ENCODE measurements at places on chromosomes 6 and 20.

- no peak for DNase-seq
These were observed 367.7 kb downstream of the ARHGAP18 start for GRCh38 chr6:129342243-129342642.

DNA sequence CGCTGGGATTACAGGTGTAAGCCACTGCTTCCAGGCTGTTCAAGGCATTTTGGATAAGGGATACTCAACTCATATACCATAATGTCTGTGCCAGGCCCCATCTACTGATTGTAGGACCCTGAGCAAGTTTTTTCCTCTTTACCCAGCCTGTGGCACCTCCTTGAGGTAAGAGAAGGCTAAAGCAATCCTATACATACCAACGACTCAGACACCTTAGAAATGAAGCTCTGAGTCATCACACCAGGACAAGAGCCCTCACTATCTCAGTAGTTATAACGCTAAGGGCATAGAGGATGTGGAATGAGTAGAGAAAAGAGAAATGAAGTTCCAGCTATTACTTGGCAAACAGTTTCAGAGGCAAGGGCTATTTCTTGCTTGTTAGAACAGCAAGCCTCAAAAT is 16.9 kb downstream of the NDRG3 start:
- DNase-seq = no peak

DNA sequence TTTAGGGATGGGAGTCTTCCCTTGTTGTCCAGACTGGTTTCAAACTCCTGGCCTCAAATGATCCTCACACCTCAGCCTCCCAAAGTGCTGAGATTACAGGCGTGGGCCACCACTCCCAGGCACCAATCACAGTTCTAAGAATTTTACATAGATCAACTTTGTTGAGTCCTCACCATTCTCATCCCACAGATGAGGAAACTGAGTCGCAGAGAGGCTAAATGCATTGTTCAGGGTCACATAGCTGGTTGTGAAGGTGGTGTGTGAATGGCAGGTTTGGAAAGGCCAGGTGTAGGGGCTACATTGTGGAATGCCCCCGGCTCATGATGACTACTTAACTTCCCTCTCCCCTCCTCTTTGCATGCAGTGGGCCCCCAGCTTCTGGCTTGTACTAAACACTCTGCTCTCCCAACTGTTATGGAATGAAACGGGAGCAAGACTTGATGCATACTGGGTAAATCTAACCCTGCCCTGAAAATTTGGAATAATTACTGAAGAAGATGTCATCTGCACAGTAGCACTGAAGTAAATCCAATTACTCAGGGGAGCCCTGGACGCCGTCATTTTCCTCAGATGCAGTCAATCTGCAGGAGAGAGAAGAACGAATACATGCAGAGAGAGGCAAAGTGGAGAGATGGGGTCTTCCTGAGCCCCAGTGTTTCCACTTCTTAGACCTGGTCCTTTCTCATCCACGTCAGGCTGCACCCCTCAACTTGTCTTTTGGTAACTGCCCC is 102.3 kb upstream of the ZNF217 start:
- DNase-seq = no peak

DNA sequence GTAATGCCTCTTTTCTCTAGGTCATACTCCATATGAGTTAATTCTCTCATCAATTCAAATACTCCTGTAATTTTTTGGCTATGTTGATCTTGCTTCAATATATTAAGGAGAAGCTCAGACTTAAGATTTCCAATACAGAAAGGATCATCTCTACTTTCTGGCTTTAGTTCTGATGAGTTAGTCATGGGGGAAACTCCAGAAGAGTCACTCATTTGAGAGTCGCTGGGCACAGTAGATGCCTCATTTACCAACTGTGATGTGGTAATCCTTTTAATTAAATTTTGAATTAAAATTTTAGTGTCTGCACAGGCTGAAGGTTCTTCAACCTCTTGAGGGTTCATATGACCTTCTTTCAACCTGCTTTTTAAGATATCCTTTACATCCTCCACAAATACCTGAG is 38.5 kb downstream of the DST start:
- DNase-seq = no peak

DNA sequence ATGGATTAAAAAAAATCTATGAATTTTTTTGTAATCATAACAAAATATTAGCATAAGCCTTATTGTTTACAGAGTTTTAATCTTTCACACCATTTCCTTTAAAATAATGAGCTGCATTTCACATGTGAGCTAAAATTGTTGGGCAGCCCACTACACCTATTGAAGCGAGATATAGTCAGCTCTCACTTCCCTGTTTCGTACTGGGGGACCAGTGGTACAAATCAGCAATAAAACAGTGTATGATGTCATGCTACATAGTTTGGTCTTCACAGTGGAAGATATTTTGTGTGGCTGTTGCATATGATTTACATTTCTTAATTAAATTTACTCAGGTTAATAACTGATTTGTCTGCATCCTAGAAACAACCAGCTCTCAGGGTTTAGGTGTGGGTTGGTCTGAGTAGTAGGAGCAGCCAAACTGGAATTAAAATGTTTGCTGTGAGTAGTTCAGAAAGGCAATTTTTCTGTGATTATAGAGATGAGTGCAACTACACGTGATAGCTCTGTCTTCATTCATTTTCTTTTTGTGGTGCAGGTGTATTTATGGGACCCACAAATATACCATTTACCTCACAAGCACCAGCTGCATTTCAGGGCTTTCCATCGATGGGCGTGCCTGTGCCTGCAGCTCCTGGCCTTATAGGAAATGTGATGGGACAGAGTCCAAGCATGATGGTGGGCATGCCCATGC is 99.3 kb downstream of the B3GAT2 start:
- no peak for DNase-seq

DNA sequence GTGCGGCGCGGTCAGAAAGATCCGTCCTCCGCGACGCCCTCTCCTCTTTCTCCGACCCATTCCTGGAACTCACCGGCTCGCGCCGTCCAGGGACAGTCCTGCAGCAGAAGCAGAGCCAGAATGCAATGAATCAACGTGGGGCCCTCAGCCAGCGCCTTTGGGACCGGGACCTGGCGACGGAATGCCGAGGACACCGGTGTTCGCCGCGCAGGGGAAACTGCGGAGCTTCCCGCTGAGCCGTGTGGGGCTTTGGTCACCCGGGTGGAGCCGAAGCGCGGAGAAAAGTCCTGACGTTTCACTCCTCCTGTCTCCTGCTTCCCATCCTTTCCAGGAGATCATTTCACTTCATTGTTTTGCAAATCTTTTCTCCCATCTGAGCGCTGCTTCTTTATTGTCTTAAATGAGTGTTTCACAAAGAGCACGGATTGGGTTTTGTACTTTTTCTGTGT is 26.5 kb downstream of the ULBP1 start:
- no peak for DNase-seq

GRCh38 chr6:24768361-24768760 is 6.4 kb upstream of the GMNN start:
- no peak for DNase-seq

GRCh38 chr20:10595985-10596384 is 77.8 kb downstream of the JAG1 start:
- no peak for DNase-seq

DNA sequence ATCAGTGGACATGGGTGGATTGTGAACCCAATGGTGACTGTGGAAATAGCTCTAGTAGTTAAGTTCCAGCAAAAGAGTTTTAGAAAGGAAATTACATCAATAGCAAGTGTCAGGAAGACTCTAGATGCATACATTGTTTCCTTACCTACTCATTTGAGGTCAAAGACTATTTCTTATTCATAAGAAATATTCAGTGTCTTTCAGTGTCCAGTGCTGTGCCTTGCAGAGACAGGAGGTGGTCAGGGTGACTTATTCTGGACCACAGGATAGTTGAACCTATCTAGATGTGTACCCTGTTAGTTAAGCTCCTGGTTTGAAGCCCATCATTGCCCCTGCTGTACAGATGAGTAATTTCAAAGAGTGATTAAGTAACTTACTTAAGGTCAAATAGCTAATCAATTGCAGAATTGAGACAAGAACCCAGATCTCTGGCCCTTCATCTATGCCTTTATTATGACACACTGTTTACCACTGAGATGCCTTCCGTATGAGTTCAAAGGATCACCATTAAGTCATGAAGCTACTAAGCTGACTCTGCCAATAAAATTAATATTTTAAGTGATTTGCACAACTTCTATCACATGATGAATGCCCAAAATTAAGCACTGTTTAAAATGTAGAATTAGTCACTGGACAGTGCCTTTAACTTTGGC is 136.1 kb downstream of the PDSS2 start:
- no peak for DNase-seq

Measured in activated CD8-positive, alpha-beta memory T cell treated with anti-CD3 and anti-CD28 coated beads for 1 hour (primary cell).